ENCODE measurements at places on chromosomes 2 and 18. TPM values are rescaled to one million over a fixed set of nuclear protein-coding genes. Genes with fewer than 3 reads are reported as not detected.

- no peaks in the 10 kb centered on the region for H3K27me3 ChIP-seq
- DNase-seq: no peak
- H3K4me3 ChIP-seq: no peak overlapping the region
- no peaks in the 10 kb centered on the region for H3K4me1 ChIP-seq
These were observed 959.5 kb upstream of the PIK3C3 start for GRCh38 chr18:40995529-40995928.

Gene CRACDL
- not detected for polyA plus RNA-seq

DNA sequence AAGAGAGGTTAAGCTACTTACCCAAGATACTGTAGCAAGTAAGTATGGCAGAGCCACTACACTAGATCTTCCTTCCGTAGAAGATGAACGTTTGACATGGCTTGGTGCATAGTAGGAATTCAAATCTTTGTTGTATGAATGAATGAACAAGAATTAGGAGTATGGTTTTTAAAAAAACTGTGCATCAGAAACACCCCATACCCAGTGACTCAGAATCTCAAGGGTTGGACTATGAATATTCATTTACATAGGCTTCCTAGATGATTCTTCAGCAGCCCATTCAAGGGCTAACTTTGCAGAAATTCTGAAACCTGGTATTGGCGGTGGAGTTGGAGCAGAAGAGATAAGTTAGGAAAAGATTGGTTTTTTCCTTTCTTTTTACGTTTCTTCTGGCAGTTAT lies 5.4 kb downstream of the ACTR3 start:
- H3K27me3 ChIP-seq: no peaks in the 10 kb centered on the region
- peaks cover 17% of the 10 kb centered on the region for H3K4me1 ChIP-seq
- H3K4me3 ChIP-seq: no peak overlapping the region
- no peak for DNase-seq

- DNase-seq: no peak
- H3K4me3 ChIP-seq: no peak overlapping the region
- no peaks in the 10 kb centered on the region for H3K27me3 ChIP-seq
- no peak overlapping the region for H3K27ac ChIP-seq
These were observed 151.8 kb upstream of the PTPRM start for GRCh38 chr18:7415081-7415894.

- no peaks in the 10 kb centered on the region for H3K4me1 ChIP-seq
- H3K4me3 ChIP-seq: no peak overlapping the region
- H3K27ac ChIP-seq: no peak overlapping the region
- no peaks in the 10 kb centered on the region for H3K36me3 ChIP-seq
These were observed 58.6 kb downstream of the POMC start for GRCh38 chr2:25109822-25110221.

Gene TUBA3E
- polyA plus RNA-seq: not detected

DNA sequence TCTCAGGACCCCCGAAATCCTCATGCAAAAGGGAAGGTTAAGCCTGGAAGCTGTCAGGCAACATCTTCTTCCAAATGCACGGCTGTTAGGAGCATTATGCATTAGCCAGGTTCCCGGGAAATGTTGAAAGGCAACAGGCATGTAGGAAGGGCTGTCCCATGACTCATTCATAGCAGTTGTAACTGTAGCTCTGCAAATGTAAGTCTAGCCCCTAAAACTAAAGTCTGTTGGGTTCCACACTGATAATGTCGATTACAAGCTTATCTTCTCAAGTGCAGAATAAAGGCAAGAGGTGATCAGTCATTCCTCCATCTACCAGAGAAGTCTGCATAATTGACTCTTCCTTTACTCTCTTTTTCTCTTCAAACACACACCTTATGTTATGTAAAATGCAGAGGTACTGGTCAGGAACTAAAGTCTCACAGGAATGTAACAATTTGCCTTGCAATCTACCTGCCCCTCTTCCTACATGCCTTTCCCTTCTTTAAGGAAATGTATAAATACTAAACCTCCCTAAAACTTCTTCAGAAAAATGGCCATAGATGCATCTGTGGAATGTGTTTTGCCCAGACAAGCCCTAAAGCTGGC lies 99.8 kb downstream of the AKAIN1 start:
- H3K27me3 ChIP-seq: no peaks in the 10 kb centered on the region
- H3K36me3 ChIP-seq: no peaks in the 10 kb centered on the region
- no peak overlapping the region for H3K27ac ChIP-seq
- no peak overlapping the region for H3K4me3 ChIP-seq
- DNase-seq: no peak

Gene HAAO
- polyA plus RNA-seq: 0.09 TPM

GRCh38 chr2:111226876-111227700 lies 106.4 kb downstream of the BCL2L11 start:
- H3K4me1 ChIP-seq: peaks cover 7% of the 10 kb centered on the region
- no peaks in the 10 kb centered on the region for H3K27me3 ChIP-seq
- H3K27ac ChIP-seq: no peak overlapping the region
- no peak overlapping the region for H3K4me3 ChIP-seq
- H3K36me3 ChIP-seq: peaks cover 2% of the 10 kb centered on the region
- DNase-seq: peak; percentile 37

Gene PLEKHM3
- polyA plus RNA-seq: 2.1 TPM

Gene C1QL2
- not detected for polyA plus RNA-seq

DNA sequence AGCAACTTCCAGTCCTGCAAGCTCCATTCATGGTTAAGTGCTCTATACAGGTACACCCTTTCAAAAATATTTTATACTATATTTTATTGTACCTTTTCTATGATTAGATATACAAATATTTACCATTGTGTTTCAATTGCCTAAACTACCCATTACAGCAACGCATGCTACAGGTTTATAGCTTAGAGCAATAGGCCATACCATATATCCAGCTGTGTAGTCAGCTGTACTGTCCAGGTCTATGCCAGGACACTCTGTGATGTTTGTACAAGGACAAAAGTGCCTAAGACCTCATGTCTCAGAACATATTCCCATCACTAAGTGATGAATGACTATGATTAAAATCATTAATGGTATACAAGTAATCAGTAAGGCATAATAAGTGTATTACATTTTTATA lies 368.7 kb downstream of the CMPK2 start:
- no peaks in the 10 kb centered on the region for H3K36me3 ChIP-seq
- DNase-seq: no peak
- no peaks in the 10 kb centered on the region for H3K27me3 ChIP-seq
- H3K4me3 ChIP-seq: no peak overlapping the region

DNA sequence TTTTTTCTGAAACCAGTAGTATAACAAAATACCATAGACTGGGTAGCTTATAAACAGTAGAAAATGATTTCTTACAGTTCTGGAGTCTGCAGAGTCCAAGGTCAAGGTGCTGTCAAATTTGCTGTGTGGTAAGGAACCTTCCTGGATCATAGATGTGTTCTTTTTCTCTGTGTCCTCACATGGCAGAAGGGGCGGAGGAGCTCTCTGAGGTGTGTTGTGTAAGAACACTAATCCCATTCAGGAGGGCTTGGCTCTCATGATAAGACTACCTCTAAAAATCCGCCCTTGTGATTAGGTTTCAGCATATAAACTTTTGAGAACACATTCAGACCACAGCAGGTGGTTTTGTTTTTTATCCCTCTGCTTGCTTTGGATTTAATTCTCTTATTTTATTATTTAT lies 25.7 kb downstream of the ANKRD62 start:
- H3K27ac ChIP-seq: no peak overlapping the region
- H3K27me3 ChIP-seq: 0 out of 2 replicates have a peak, but pooled peaks cover 2% of the 10 kb centered on the region
- DNase-seq: no peak
- H3K4me1 ChIP-seq: no peaks in the 10 kb centered on the region

DNA sequence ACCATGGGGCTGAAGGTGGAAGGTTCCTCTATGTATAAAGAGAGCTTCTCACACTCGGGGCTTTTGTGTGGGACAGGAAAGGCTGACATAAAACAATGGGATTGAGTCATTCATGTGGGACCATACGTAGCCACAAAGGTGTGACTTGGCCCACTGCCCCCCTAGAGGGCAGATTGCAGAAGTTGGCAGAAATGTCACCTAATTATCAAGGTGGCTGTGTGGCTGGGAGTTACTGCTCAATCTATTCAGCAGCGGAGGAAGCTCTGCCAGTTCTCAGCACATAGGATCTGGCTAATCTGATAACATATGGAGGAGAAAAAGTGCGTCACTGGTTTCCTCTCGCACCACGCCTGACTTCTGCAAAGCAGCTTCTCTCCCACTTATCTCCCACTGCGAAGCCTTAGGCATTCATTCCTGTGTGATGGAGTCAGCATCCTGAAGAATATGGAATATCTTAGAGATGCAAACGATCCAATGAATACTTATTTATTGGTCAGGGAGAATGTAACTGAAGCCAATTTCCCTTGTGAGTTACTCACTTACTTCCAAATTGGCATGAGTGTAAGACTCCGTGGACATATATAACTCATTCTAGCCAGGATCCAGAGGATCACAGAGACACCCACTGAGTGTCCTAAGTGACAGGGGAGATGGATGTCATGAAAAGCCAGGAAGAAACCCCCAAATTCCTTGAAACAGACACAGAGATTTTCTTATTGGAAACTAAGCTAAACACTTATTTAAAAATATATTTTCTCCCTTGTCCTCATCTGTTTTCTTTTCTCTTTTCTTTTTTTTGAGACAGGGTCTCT lies 344.8 kb downstream of the TGIF1 start:
- peak overlapping the region; percentile 84 for H3K27ac ChIP-seq
- H3K4me1 ChIP-seq: peaks cover 10% of the 10 kb centered on the region
- no peak overlapping the region for H3K4me3 ChIP-seq
- peak; percentile 99 for DNase-seq
- H3K27me3 ChIP-seq: no peaks in the 10 kb centered on the region

DNA sequence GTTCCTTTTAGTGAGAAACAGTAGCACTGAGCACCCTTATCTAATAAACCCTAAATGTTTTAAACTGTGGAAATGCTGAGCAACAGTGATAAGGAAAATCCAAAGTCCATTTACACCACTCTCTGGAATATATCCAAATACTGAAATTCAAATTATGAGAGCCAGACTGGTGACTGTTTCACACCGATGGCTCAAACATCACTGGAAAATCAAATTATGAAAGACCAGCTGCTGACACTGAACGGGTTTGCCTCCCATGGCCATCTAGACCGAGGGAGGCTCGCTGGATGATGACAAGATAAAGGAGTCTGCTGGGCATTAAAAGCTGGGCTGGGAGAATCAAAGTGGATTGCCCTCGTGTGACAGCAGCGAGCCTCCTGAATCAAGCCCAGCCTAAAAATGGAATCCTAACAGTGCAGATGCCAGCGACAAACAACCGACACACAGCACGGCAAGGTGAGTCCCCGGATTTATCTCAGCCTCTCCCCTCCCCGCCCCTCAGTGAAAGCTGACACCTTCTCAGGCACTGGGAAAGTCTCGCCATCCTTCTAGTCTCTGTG lies 30.3 kb downstream of the SERPINE2 start:
- H3K27ac ChIP-seq: no peak overlapping the region
- DNase-seq: no peak
- no peak overlapping the region for H3K4me3 ChIP-seq
- 0 out of 2 replicates have a peak, but pooled peaks cover 1% of the 10 kb centered on the region for H3K36me3 ChIP-seq
- peaks cover 6% of the 10 kb centered on the region for H3K4me1 ChIP-seq
- H3K27me3 ChIP-seq: no peaks in the 10 kb centered on the region

GRCh38 chr2:157466764-157467163 lies 22.9 kb upstream of the CYTIP start:
- no peaks in the 10 kb centered on the region for H3K4me1 ChIP-seq
- no peak overlapping the region for H3K27ac ChIP-seq
- H3K4me3 ChIP-seq: no peak overlapping the region
- H3K36me3 ChIP-seq: no peaks in the 10 kb centered on the region

- no peak overlapping the region for H3K27ac ChIP-seq
- H3K27me3 ChIP-seq: no peaks in the 10 kb centered on the region
- H3K4me1 ChIP-seq: peaks cover 4% of the 10 kb centered on the region
- H3K36me3 ChIP-seq: no peaks in the 10 kb centered on the region
- peak; percentile 50 for DNase-seq
- H3K4me3 ChIP-seq: no peak overlapping the region
These were observed 167.4 kb downstream of the PTGR3 start for GRCh38 chr18:75041586-75041985.

DNA sequence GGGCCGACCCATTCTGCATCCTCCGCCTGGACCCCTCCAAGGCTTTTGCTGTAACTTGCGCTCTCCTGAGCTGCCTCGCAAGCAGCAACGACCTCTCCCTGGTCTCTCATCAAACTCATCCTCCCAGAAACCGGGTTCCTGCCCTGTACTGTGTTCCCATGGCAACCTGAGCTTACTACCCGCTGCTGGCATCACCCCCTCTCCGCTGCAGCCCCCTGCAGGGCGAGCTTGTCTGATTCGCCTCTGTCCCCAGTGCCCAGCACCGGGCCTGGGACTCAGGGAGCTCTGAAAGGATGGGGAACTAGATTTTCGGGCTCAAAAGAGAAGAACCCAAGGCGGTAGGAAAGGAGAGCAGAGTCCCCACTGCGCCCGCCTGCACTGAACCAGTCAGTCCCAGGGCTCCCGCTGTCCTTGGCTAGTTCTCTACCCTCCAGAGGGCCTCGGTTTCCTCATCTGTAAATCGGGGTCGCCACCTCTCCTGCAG lies 463 bp downstream of the HS1BP3 start:
- H3K36me3 ChIP-seq: no peaks in the 10 kb centered on the region
- peaks cover 9% of the 10 kb centered on the region for H3K27me3 ChIP-seq
- H3K4me1 ChIP-seq: peaks cover 9% of the 10 kb centered on the region
- DNase-seq: peak; percentile 38

- DNase-seq: peak; percentile 98
- H3K4me1 ChIP-seq: peaks cover 12% of the 10 kb centered on the region
- no peak overlapping the region for H3K4me3 ChIP-seq
- no peaks in the 10 kb centered on the region for H3K27me3 ChIP-seq
- peak overlapping the region; percentile 73 for H3K27ac ChIP-seq
These were observed 28.3 kb upstream of the NT5DC4 start for GRCh38 chr2:112692495-112692911.

- peaks cover 10% of the 10 kb centered on the region for H3K4me1 ChIP-seq
- no peak for DNase-seq
- H3K36me3 ChIP-seq: no peaks in the 10 kb centered on the region
- no peak overlapping the region for H3K4me3 ChIP-seq
- H3K27me3 ChIP-seq: no peaks in the 10 kb centered on the region
These were observed 234.7 kb downstream of the C1D start for GRCh38 chr2:67828066-67828465.

- peak; percentile 97 for DNase-seq
- H3K36me3 ChIP-seq: no peaks in the 10 kb centered on the region
- H3K27ac ChIP-seq: peak overlapping the region; percentile 15
These were observed 22.1 kb downstream of the GPR39 start for GRCh38 chr2:132438691-132439090.

DNA sequence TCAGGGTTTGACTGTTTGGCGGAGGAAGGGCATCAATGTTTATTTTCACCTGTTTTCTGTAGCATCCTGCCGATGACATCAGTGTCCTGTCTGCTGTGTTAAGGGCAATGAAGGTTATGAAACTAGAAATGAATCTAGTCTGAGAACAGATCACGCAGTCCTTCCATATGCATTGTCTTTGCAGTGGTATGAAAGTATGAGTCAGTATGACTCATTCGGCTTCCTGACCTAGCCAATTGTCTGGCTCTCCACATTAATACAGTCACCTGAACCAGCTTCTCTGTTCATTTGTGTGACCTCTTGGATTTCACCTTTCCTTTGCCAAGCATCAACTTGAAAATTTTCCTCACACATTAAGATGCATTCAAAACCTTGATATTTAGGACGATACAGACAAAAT lies 353.8 kb downstream of the RND3 start:
- H3K27me3 ChIP-seq: no peaks in the 10 kb centered on the region
- H3K4me1 ChIP-seq: peaks cover 5% of the 10 kb centered on the region
- peak; percentile 92 for DNase-seq
- no peak overlapping the region for H3K27ac ChIP-seq

Gene KCTD1
- polyA plus RNA-seq: 5.8 TPM

Gene NR4A2
- 2.3 TPM for polyA plus RNA-seq

GRCh38 chr2:133641497-133641896 lies 73.2 kb upstream of the NCKAP5 start:
- H3K4me1 ChIP-seq: peaks cover 4% of the 10 kb centered on the region
- no peaks in the 10 kb centered on the region for H3K36me3 ChIP-seq
- no peak overlapping the region for H3K27ac ChIP-seq
- no peaks in the 10 kb centered on the region for H3K27me3 ChIP-seq
- DNase-seq: peak; percentile 29
- H3K4me3 ChIP-seq: no peak overlapping the region

All from IMR-90 (cell line).